ENCODE measurements at places on chromosomes 11 and 22.

- DNase-seq: no peak
Measured at GRCh38 chr22:31806751-31807150, 52.9 kb downstream of the DEPDC5 start.

- no peak for DNase-seq
Measured at GRCh38 chr11:32820497-32820896, 9.2 kb upstream of the PRRG4 start.

GRCh38 chr11:2804189-2804588 is 81.4 kb downstream of the CDKN1C start:
- DNase-seq: no peak

DNA sequence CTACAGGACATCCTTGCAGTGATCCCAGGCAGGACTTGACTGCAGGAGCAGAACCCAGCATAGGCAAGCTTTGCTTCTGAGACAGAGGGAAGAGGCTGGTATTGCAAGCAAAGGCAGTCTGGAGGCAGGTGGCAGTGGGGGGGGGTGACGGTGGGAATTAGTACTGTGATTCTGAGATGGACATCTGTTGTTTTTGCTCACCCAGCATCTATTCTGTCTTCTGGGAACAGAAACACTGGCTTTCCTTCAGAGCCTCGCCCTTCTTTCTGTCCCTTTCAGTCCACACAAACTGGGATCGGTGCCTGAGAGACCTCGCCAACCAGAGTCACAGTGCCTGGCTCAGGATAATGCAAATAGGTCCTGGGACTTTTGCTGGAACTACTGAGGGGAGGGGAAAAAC is 31.2 kb upstream of the RASL10A start:
- DNase-seq: no peak

GRCh38 chr11:131595797-131596196 is 225.4 kb downstream of the NTM start:
- no peak for DNase-seq

DNA sequence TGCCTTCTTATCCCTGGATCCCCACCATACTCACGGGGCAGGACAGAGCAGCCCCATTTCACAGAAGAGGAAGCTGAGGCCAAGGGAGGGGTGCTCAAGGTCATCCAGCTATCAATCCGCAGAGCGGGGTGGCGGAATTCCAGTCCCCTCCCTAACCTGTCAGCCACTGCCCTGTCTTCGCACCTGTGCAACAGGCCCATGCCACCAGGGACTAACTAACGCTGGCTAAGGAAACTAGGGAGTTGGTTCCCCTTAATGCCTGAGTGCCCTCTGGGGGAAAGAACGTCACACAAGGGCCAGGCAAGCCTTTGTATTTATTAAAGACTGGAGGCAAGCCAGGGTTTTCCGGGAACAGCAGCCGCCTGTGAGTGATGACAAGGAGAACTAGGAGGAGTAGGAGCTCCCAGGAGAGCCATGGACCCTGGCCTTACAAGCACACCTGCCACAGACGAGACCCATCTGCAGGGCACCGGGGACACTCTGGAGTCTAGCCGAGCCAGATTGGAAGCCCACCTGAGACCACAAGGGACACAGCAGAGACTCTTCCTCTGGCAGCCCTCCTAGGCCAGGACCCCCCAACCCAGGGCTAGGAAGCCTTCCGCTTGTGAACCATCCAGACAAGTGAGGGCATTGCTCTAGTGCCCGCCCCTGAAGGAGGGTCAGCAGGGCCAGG is 64.4 kb downstream of the MYH9 start:
- no peak for DNase-seq

GRCh38 chr11:45102810-45103621 is 43.4 kb upstream of the PRDM11 start:
- peak; percentile 70 for DNase-seq

DNA sequence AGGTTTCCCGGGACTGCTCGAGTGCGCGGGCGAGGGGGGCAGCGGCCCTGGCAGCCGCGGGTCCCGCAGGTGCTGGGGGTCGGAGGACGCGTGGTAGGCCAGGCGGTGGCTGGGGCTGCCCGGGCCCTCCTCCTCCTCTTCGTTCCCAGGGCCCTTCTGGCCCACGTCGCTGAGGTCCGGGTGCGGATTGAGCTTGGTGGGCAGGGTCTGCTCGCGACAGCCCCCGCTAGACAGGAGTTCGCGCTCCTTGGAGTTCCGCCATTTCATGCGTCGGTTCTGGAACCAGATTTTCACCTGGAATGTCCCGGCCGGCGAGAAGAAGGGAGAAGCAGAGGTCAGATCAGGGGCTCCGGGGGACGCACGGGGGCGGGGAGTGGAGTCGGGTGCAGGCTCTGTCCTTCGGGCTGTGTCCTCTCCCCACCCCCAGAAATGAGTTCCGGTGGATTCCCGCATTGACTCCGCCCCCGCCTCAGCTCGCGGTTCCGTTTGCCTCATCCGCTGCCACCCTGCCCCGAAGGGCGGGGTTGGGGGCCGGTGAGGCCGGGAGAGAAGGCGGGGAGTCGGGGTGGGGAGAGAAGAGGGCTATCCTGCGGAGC is 3.9 kb downstream of the DBX1 start:
- peak; percentile 57 for DNase-seq

DNA sequence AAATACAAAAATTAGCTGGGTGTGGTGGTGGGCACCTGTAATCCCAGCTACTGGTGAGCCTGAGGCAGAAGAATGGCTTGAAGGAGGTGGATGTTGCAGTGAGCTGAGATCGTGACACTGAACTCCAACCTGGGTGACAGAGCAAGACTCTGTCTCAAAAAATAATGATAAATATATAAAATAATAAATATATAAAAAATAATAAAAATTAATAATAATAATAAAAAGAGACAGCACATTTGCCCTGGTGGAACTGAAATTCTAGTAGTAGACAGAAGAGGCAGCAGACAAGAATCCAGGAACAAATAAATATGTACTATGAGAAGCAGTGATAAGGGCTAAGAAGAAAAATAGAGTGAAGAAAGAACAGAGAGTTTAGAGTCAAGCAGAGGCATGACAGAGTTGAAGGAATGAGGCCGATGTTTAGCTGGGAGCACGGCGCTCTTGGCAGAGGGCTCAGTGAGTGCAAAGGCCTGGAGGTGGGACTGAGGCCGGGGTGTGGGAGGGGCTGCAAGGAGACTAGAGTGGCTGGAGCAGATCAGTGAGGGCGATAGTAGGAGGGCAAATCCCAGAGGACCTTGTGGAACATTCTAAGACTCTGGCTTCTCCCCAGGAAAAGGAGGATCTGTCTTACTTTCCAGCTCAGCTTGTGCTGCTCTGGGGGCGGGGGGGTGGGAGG is 410.3 kb downstream of the MN1 start:
- DNase-seq: no peak

- DNase-seq: no peak
Measured at GRCh38 chr11:73116636-73117035, 25.5 kb downstream of the FCHSD2 start.

DNA sequence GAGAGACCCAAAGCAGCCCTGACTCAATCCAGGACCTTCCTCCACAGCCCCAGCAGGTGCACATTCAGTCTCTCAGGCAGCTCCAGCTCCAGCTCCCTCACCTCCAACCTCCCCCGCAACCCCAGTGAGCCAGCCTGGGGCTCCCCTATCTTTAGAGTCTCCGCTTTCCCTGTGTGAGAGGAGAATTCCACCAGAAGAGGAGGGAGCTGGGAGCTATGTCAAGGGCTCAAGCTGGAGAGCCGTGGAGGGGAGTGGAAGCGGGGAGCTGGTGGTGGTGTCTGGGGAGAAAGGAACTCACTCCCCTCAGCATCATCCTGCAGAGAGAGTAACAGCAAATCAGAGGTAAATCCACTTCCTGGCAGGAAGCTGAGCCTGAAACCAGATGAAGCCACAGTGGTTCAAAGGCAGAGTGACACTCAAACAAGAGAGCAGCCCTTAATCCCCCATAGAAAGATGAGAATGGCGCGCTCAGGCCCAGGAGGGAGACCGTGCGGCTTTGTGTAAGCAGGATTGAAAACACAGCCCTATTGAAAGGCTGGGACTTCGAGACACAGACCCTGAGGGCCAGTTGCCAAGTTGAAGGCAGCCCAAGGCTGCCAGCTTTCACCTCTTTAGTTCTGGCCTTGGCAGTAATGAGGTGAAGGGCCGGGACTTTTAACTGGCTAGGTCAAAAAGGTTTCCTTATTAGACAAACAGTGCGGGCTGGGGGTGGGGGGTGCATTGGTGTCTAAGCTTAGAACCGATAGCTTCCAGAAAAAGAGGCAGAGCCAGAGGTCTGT is 21.4 kb upstream of the CDON start:
- peak; percentile 17 for DNase-seq

GRCh38 chr22:49996119-49996517 is 16.4 kb downstream of the IL17REL start:
- DNase-seq: no peak

DNA sequence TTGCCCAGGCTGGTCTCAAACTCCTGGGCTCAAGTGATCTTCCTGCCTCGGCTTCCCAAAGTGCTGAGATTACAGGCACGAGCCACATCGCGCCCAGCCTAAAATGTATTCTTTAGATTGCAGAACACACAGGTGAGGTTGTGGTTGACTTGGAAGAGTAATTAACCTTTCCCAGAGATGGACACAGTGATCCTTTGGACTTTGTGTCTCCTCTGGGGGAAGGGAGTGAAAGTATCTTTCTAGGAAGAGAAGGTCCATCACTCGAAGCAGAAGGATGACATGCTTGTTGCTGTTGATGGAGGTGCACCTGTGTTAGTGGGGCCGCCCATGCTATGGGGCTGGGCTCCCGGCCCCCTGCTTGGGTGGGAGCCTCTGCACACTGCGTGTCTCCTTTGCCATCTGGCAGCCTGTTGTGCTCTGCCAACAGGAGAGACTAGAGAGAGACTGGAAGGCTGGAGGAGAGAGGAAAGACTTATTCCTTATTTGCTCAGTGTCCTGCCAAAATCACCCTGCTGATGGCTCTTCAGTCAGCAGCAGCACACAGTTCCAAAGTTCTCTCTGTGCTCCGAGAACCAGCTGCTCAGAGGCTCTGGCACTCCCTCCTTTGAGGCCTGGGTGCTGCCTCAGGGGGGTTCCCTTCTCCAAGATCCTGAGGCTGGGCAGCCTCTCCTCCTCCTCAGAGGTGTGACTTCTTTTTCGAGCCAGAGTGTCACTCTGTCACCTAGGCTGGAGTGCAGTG is 33.1 kb upstream of the CYB5R3 start:
- DNase-seq: no peak

- DNase-seq: no peak
Measured at GRCh38 chr11:64364435-64364834, 5.5 kb downstream of the RPS6KA4 start.

- DNase-seq: no peak
Measured at GRCh38 chr11:45473341-45473895, 187.3 kb upstream of the SYT13 start.

GRCh38 chr11:109527496-109527895 is 105.5 kb downstream of the C11orf87 start:
- DNase-seq: no peak
